ENCODE measurements at places on chromosomes 1 and 21.

DNA sequence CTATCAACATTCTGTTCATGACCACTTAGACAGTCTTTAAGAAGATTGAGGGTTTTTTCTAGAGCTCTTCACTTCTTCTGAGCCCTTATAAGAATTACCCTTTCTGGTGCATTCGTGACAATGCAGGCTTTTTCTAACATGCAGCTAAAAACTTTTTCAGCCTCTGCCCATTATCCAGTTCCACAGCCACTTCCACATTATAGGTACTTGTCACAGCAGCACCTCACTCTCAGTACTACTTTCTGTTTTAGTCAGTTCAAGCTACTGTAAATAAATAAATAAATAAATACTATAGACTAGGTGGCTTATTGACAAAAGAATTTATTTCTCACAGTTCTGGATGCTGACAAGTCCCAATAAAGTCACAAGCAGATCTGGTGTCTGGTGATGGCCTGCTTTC, 284.4 kb upstream of the PKN2 start:
- no peak for DNase-seq

- DNase-seq: no peak
These were observed 8.7 kb upstream of the CAPN2 start for GRCh38 chr1:223703668-223704013.

- no peak for DNase-seq
These were observed 44.0 kb upstream of the TARDBP start for GRCh38 chr1:10968411-10968826.

GRCh38 chr1:23466423-23466989, 17.5 kb downstream of the ASAP3 start:
- no peak for DNase-seq

- no peak for DNase-seq
These were observed 268.7 kb downstream of the CHRM3 start for GRCh38 chr1:239655023-239655422.

DNA sequence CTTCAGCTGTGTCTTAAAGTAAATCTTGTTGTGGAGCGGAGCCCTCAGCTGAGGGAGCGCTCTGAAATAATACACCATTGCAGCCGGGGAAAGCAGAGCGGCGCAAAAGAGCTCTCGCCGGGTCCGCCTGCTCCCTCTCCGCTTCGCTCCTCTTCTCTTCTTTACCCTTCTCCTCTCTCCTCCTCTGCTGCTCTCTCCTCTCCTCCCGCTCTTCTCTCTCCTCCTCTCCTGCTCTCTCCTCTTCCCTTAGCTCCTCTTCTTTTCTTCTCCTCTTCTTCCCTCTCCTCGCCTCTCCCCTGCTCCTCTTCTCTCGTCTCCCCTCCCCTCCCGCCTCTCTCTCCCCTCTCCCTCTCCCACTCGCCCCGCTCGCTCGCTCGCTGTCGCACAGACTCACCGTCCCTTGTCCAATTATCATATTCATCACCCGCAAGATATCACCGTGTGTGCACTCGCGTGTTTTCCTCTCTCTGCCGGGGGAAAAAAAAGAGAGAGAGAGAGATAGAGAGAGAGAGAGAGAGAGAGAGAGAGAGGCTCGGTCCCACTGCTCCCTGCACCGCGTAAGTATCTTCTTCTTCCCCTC, at the start of gene PROX1:
Gene PROX1, plus strand, starts transcription at position 47 of the 580 bp plus-strand sequence. CDS start 8,563 bp downstream, outside the sequence.
- no peak for DNase-seq

DNA sequence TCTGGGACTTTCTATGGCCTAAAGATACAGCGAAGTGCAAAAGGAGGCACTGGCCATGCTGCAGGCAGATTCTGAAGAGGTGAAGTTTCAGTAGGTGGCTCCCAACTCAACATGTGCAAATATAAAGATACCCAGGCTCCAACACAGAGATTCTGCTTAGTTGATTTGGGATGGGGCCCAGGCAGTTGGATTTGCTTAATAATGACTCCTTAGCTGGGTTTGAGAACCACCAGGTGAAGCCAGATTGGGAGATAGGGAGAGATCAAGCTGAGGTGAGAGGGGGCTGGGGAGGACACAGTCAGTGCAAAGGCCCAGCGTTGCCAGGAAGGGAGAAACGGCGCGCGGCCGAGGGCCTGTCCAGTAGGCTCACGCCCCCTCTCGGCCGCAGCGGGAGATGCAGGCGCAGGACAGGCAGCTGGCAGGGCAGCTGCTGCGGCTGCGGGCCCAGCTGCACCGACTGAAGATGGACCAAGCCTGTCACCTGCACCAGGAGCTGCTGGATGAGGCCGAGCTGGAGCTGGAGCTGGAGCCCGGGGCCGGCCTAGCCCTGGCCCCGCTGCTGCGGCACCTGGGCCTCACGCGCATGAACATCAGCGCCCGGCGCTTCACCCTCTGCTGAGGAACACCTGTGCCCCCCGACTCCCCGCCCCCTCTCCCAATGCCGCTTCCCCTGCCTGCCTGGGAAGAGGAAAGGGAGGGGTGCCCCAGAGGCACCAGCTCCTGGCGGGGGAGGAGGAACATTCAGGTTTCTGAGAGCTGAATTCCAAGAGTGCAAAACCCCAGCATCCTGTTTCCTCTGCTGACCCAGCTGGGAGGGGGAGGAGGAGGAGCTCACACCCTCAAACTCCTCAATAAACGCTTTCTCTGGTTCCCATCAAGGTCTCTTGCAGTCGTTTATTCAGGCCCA, 1.2 kb downstream of the FAM167B start:
- DNase-seq: peak; percentile 87

DNA sequence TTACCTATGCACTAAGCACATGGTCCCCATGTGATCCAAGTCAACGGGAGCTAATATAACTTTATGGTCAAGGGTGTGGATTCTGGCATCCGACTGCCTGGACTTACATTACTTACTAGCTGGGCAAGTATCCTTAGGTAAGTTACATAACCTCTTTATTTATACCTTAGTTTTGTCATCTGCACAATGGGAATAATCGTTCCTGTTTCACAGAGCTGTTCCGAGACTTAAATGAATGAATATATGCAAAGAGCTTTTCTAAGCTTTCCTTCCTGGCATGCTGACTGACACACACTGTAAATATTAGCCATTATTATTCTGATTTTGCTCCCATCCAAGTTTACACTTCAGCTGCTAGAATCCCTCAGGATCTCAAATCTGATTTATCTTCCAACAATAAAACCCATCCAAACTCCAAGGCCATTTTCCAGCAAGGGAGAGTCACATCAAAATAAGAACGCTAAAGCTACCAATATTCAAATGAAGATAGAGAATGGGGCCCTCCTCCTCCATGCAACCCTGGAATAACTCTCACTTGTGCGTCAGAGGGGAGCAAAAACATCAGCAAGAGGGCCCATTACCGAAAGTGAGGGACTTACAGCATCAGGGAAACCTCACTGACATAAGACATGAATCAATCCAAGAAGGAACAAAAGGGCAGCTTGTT, 115.6 kb upstream of the KAZN start:
- DNase-seq: no peak

DNA sequence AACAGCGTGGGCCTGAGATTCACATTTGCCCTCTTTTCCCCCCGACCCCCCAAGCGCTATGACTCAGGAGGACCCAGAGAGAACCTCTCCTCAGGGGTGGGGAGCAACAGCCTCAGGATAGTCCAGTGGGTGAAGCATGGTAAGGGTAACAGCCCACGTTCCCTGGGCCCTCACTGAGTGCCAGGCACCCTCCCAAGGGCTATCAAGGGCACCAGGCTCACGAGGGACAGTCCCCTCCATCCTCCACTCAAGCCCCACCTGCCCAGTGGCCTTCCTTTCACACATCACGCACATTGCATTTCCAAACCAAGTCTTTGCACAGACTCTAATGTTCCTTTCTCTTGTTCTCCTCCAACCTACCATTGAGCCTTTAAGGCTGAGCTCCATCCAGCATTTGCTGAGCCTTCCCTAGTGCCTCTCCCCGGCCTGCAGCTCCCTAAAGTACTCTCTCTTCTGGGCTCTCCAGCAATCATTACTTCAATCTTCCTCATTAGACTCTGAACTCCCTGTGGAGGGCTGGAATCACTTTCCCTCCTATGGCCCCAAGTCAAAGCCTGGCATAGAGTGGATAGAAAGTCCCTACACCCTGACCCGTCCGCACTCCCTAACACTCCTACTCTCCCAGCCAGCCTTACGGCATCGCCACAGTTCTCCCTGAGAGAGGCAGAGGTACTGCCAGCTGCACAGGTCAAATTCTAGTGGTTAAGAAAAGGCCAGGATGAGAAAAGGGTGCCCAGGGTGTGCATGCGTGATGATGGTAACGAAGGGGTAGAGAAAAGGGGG, 1.0 kb downstream of the AKR7A2 start:
- DNase-seq: no peak

GRCh38 chr1:242178924-242179708, 180.2 kb upstream of the MAP1LC3C start:
- DNase-seq: no peak

- no peak for DNase-seq
These were observed 538.0 kb downstream of the LTN1 start for GRCh38 chr21:28454564-28455252.

- DNase-seq: no peak
These were observed 1291.5 kb upstream of the B3GALT2 start for GRCh38 chr1:194477908-194478307.

DNA sequence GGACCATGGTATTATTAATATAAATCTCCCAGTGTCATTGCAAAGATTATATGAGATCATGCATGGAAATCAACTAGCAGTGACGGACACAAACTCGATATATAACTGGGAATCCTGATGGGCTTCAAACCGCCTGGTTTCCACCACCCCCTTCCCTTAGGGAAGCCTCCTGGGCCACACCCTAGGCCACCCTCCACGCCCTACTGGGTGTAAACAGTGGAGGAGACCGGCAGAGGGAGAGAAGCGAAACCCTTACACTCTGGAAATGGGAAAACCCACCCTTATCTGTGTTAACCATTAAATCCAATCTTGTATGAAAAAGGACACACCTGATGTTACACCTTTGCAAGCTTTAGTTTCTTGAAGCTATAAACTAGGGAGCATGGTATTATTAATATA, 595 bp upstream of the ZNHIT6 start:
- no peak for DNase-seq

- DNase-seq: no peak
These were observed 15.8 kb upstream of the COL6A2 start for GRCh38 chr21:46081862-46082712.

DNA sequence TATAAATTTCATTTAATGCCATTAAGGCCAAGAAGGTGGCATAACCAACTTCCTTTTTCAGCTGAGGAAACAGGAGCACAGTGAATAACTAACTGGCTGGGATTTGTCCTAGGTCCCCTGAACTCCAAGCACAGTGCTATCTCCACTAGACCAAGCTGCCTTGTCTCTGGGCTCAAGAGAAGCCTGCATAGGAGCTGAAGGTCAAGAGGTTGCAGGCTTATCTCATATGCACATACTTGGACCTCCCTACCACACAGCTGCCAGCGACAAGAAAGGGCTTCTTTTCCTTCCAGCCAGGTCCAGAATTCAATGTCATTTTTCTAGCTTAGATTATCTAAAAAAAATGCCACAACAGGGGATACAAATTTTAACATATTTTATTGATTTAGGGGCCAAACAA, 27.1 kb downstream of the AK2 start:
- DNase-seq: no peak

GRCh38 chr1:183957216-183957830, 80.2 kb downstream of the COLGALT2 start:
- DNase-seq: no peak

Data from endothelial cell (in vitro differentiated cells).